Activated CD4-positive, alpha-beta T cell treated with anti-CD3 and anti-CD28 coated beads for 1 hour (primary cell): ENCODE measurements at places on chromosomes 16 and 17.

- no peak for DNase-seq
Measured at GRCh38 chr16:58415003-58415402, 22.7 kb downstream of the GINS3 start.

- DNase-seq: no peak
Measured at GRCh38 chr17:31690151-31690551, 168.9 kb downstream of the COPRS start.

- no peak for DNase-seq
Measured at GRCh38 chr17:65515512-65515911, 45.9 kb downstream of the AXIN2 start.

DNA sequence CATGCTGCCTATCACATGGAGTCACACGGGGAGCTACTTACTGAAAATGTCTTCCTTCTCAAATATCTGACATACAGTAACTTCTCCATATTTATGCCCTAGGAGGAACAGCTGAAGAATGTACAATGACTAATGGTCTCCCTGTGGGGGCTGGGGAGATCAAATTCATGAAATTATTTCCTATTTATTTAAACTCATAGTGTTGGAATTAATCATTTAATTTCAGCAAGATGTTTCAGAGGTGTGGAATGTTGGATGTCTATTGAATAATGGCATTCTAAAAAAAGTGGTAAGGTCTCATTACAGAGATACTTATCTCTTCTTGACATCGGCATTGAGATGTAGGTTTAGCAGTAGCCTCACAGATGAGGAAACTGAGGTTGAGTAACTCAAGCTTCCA lies 214.3 kb upstream of the CDH11 start:
- DNase-seq: no peak

GRCh38 chr17:62741290-62741689 lies 66.8 kb downstream of the MARCHF10 start:
- no peak for DNase-seq

GRCh38 chr16:31712064-31712540 lies 161.5 kb upstream of the ZNF267 start:
- DNase-seq: no peak
